LoVo (cell line): ENCODE measurements at places on chromosomes 3 and 15.
A peak's percentile ranks its signal among the peaks of the same experiment; 100 is the strongest.

GRCh38 chr3:54304877-54305276 lies 182.5 kb downstream of the CACNA2D3 start:
- no peak for DNase-seq

DNA sequence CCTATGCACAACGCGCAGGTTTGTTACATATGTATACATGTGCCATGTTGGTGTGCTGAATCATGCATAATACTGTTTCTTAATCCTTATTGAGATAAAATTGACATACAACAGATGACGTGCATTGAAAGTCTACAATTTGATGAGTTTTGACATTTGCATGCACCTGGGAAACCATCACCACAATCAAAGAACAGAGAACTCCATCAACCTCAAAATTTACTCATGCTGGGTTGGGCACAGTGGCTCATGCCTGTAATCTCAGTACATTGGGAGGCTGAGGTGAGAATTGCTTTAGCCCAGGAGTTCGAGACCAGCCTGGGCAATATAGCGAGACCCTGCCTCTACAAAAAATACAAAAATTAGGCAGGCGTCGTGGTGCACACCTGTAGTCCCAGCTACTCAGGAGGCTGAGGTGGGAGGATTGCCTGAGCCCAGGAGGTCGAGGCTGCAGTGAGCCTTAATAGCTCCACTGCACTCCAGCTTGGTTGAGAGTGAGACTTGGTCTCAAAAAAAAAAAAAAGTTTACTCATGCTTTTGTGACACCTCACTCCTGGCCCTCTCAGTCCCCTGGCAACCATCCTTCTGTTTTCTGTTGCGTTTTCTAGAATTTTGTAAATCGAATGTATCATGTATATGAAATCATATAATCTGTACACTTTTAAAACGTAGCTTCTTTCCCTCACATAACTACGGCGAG lies 56.6 kb downstream of the BHLHE40 start:
- no peak for DNase-seq

- DNase-seq: no peak
Observed at GRCh38 chr3:104392327-104392726, 974.4 kb upstream of the ALCAM start.

GRCh38 chr15:84759018-84759417 lies 10.6 kb downstream of the ZNF592 start:
- no peak for DNase-seq

- peak; percentile 65 for DNase-seq
Observed at GRCh38 chr3:58414538-58415197, 19.0 kb downstream of the PDHB start.

- DNase-seq: peak; percentile 5
Observed at GRCh38 chr3:171491361-171491760, 31.2 kb upstream of the TNIK start.

- DNase-seq: peak; percentile 38
Observed at GRCh38 chr15:101014921-101015841, 96.0 kb downstream of the LRRK1 start.

- no peak for DNase-seq
Observed at GRCh38 chr15:66071160-66071920, 182.2 kb downstream of the MEGF11 start.

DNA sequence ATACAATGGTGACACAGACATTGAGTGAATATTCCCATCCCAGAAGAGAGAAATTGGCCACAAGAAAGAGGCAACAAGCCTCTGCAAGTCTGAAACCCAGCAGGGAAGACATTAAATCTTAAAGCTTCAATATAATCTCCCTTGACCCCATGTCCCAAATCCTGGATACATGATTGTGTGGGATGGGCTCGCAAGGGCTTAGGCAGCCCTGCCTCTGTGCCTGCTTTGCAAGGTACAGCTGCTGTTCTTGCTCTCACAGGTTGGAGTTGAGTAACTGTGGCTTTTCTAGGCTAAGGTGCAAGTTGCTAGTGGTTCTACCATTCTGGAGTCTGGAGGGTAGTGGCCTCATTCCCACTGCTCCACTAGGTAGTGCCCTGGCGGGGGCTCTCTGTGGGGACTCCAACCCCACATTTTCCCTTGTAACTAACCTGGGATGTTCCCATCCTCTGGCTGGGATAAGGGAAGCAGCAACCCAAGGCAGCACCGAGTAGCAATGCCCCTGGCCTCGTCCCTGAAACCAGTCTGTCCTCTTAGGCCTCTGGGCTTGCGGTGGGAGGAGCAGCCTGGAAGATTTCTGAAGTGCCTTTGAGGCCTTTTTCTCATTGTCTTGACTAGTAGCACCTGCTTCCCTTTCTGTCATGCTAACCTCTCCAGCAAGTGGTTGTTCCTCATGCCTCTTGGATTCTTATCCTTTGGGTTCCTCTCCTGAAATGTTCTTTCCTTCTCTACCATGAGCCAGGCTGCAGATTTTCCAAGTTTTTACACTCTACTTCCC lies 90.0 kb downstream of the FAM174B start:
- no peak for DNase-seq

- no peak for DNase-seq
Observed at GRCh38 chr3:87780811-87781210, 278.0 kb downstream of the CGGBP1 start.

DNA sequence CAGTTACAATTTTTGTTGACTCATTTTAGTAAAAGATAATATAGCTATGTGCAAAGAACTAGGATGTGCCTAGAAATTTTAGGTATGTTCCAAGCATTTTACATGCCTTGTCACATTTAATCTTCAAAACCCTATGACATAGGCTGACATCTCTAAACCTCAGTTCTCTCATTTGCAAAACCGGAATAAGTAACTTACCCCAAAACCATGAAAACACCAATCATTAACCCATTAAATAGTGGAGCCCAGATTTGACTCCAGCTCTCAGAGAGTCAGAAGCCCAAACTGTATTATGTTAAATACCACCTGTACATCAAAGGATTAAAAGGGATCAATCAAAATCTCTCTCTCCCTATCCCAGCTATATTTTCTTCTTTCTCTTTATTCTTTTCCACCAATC lies 36.6 kb downstream of the GSK3B start:
- DNase-seq: no peak

DNA sequence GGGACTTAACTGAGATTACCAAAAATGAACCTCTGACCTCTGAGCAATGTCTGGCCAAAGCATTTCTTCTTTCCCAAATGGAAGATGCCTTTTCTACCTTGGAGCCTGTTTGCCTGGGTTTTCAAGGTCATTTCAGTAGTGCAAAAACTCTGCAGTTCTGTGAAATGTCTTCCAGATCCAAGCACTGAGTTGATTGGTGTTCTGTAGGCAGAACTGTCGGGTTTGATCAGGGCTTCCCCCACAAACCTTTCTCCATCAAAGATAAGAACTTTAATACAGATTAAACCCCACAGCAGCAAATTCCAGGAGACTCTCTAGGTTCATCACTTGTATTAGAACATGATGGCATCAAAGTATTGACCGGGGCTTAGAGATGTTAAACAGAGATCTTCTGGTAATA lies 192.7 kb upstream of the TOPAZ1 start:
- no peak for DNase-seq

GRCh38 chr3:113534365-113534764 lies 2.0 kb downstream of the SIDT1 start:
- DNase-seq: no peak

GRCh38 chr15:77513226-77513625 lies 92.5 kb downstream of the HMG20A start:
- DNase-seq: no peak

DNA sequence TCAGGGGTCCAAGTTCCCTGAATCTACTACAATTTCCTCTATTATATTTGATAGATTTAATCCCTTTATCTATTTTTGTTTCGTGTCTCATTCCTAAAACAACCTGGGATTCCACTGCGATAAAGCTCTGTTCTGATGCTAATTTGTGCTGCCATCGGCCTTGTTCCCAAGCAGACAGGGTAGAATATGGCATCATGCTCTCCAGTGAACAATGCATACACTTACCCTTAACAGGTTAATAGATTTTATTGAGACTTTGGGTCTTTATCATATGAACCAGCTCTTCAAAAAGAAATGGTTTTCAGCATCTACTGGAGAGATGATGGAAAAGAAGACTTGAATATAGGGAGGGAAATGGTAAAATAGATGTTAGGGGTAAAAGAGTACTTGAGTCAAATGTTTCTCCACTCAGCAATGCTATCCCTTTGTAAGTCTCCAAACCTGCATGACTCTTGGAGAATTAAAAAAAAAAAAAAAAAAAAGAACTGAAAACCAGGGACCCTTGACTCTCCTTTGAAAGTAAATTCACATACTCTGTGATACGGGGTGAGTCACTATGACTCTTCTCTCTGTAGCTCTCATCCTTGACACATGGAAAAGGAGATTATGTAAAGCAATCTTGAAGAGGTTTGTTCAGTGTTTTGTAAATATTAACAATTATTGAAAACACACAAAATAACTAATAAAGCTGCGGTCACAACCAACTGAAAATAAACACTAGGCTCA lies 268.8 kb downstream of the ZBTB20 start:
- DNase-seq: no peak
